ENCODE measurements at places on chromosomes 3 and 15.

DNA sequence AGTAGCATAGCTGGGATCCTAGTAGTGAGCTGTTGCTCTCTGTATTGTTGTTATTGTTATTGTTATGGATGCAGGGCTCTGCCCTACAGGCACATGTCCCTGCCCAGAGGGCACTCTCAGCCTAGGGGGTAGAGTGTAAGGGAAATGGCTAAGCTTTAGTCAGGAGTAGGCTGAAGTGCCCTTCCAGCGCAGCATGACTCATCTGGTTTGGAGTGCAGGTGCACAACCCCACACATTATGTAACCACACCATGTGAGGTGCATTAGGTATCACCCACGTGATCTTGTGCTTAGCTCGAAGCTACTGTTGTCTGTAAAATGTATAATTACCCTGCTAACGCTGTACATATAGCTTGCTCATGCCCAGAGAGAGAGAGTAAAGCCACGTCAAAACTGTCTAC is 48.3 kb upstream of the TIPARP start:
- no peak for DNase-seq

DNA sequence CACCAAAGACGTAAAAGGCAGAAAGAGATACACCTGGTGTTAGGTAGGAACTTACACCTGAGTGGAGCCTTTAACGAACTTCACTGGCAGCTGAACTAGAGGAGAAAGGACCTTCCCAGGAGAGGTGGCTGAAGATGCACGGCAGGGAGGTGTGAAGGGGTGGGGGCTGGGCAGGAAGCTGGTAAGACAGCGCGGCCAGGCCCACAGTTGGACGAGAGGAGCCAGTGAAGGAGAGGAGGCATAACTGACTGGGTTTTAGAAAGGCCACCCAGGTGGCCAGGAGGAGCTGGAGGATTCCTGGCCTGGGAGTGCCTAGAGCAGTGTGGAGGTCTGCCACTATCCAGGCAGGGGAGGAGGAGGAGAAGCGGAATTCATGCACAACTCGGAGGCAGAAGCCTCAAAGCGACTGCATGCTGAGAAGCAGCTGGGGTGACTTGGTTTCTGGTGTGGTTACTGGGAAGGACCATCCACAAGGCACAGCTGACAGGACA is 51.9 kb downstream of the SLC41A3 start:
- peak; percentile 8 for DNase-seq

GRCh38 chr15:73212424-73212823 is 156.3 kb downstream of the HCN4 start:
- DNase-seq: no peak

GRCh38 chr3:57691411-57692132 is 1.3 kb downstream of the DENND6A start:
- DNase-seq: peak; percentile 29

DNA sequence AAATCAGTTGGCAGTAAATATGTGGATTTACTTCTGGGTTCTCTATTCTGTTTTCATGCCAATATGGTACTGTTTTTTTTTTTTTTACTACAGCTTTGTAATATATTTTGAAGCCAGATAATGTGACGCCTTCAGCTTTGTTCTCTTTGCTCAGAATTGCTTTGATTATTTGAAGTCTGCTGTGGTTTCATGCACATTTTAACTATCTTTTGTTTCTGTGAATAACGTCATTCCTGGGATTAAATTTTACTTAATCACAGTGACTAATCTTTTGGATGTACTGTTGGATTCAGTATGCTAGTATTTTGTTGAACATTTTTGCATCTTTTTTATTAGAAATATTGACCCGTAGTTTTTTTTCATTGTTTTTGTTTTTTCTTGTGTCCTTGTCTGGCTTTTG is 576.5 kb downstream of the ZNF385D start:
- no peak for DNase-seq

DNA sequence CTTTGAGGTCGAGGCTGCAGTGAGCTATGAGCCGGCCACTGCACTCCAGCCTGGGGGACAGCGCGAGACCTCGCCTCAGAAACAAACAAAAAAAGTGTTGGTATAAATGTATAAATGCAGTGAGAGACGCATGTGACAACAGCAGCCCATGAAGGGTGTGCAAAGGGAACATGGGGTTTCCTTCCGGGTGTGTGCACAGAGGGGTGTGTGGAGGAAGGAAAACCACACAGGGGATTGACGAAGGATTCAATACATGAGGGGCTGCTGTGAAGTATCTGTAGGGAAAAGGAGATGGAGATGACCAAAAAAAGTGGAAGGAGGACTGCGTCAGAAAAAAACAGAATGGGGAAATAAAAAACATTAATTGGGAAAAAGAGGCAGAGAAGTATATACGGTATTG is 1.1 kb downstream of the MTFMT start:
- no peak for DNase-seq

- no peak for DNase-seq
These were observed 41.6 kb downstream of the WNT5A start for GRCh38 chr3:55445551-55445950.

DNA sequence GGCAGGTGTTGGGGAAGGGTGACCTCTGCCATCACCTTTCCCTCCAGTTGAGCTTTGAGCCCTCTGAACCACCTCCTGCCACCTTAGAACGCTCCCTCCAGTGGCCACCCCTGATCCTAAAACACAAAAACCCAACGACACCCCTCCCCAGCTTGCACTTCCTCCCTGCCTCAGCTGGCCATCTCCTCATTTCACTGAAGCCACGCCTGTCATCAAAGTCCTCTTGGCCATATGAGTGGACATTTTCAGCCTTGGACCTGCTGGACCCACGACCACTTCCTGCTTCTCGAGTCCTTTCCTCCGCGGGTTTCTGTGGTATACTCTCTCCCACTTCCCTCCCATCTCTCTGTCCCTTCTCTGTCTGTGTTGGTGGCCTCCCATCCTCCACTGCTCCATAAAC is 48.5 kb upstream of the NR2C2 start:
- no peak for DNase-seq

GRCh38 chr15:81941479-81941878 is 104.3 kb downstream of the MEX3B start:
- no peak for DNase-seq

- no peak for DNase-seq
These were observed 15.4 kb downstream of the ARNT2 start for GRCh38 chr15:80419546-80419945.

GRCh38 chr3:143851331-143852017 is 3.2 kb upstream of the SLC9A9 start:
- DNase-seq: no peak

- no peak for DNase-seq
These were observed 33.7 kb downstream of the FLNB start for GRCh38 chr3:58041826-58042324.

GRCh38 chr3:171454041-171454440 is 6.2 kb downstream of the TNIK start:
- no peak for DNase-seq

DNA sequence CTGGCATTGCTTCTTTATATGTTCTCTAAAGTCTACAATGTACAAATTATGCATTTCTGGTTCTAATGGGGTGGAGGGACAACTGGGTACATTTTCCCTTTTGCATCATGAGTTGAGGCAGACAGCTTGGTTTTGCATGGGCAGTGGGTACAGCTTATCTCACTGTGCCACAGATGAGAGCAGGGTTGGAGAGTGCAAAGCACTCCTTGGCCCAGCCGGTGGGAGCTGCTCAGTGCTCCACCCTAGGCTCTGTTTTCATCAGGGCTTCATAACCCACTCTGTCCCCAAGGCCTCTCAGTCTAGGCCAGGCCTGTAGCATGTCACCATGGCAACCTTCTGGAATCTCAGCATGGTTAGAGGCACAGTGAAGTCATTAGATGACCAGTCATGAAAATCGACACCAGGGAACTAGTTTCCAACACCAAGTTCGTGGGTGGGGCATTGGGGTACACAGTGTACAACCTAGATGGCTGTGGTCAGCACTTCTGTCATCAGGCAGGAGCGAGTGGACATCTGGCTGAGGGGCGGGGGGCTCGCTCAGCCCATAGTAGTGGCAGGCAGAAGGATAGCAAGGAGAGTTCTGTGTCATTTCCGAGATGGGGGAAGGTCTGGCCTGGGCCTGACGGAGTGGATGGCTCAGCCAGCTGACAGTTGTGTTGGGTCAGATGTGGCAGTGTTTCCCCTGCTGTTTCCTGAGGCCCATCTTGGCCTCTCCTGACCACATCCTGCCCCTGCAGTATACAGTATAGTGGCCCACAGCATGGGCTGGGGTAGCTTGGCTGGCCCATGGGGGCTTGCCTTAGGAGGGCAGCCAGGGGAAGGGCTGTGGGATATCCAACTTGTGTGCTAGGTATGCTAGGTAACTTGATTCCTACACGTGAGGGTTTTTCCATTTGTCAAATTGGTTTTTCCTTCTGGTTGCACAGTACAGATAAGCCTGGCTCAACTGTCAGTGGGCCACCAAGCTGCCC is 75.7 kb upstream of the PRR23C start:
- DNase-seq: no peak
